ENCODE measurements at places on chromosomes 4 and X.

DNA sequence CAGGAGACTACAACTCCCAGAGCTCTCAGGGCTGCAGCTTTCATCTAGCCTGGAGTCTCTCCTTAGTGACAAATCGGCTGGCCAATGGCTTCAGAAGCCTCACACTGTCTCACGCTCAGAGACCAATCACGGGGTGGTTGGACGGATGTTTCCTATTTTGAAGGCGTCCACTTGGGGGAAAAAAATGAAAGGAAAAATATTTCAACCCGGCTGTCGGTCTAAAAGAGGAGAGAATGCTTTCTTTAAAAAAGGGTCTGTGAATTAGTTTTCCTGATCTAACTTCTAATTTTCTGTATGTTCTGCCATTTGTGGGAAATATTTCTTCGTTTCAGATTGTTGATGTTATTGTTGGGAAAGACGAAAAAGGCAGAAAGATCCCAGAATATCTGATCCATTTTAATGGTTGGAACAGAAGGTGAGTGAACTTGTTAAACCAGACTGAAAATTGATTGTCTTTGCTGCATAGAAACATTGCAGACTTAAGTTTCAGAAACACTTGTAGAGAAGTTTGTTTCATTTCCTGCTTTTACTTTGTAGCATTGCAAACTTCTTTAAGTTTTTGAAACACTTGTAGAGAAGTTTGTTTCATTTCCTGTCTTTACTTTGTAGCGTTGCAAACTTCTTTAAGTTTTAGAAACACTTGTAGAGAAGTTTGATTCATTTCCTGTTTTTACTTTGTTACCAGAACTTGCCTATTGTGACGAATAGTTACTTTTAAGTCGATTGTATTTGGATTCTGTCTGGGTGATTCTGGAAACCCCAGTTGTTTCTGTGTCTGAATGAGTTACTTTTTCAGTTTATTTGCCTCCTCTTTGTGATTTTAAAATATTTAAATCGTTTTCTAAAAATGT is 1.6 kb downstream of the MSL3 start:
- peak; percentile 19 for DNase-seq

- no peak for DNase-seq
These were observed 227.8 kb downstream of the STIM2 start for GRCh38 chr4:27088491-27088890.

- no peak for DNase-seq
These were observed 52.4 kb downstream of the ENPP6 start for GRCh38 chr4:184165291-184165690.

GRCh38 chr4:11495818-11496217 is 67.1 kb upstream of the HS3ST1 start:
- no peak for DNase-seq

Data from D721Med (cell line).